Ovary (tissue), 10 donors: ENCODE measurements at places on chromosomes 2 and 18. TPM values are rescaled to one million over a fixed set of nuclear protein-coding genes. Genes with fewer than 3 reads are reported as not detected.

- no peak for DNase-seq
Observed at GRCh38 chr2:215436705-215437565, 1.1 kb upstream of the FN1 start.

- no peak for DNase-seq
Observed at GRCh38 chr18:45667056-45667736, 51.9 kb downstream of the SLC14A2 start.

The KDSR gene
- 30.6 TPM for total RNA-seq

- DNase-seq = no peak
Observed at GRCh38 chr2:16656784-16657391, 8.7 kb downstream of the CYRIA start.

DNA sequence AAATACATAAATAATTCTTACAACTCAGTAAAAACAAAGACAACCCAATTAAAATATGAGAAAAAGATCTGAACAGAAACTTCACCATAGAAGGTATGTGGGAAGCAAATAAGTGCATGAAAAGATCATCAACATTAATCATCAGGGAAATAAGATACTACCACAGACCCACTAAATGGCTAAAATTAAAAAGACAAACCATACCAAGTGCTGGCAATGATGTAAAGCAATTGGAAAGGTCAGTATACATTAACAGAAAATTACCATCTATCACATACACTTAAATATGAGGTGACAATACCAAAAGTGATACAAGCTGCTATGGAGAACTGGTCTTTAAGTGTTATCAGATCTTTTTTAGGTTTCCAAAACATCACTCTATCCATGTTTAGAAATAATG is 44.7 kb downstream of the TTR start:
- no peak for DNase-seq

- DNase-seq = no peak
Observed at GRCh38 chr18:62781262-62781661, 65.9 kb downstream of the PHLPP1 start.

DNA sequence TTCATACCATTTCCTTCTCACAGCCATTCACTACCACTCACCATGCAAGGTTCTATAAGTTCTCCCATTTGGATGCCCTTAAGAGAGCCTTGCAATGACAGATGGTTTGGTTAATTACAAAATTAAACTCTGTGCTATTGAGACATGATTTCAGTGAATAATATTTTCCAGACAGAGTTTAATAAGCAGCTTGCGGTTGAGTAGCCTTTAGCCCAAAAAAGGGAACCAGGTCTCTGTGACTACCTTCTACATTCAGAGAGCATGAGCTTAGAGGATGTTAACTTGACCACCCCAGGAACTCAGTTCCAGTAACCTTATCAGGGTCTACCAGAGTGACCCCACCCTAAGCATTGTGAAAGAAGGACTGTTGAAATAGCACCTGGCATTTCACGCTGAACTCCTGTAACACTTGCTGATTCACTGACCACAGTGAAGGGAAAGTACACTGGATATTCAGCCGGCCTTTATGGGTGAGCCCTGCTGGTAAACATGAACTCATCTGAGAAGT is 1173.1 kb upstream of the ZEB2 start:
- peak; percentile 18 for DNase-seq
